ENCODE measurements at places on chromosomes 13 and 19.

DNA sequence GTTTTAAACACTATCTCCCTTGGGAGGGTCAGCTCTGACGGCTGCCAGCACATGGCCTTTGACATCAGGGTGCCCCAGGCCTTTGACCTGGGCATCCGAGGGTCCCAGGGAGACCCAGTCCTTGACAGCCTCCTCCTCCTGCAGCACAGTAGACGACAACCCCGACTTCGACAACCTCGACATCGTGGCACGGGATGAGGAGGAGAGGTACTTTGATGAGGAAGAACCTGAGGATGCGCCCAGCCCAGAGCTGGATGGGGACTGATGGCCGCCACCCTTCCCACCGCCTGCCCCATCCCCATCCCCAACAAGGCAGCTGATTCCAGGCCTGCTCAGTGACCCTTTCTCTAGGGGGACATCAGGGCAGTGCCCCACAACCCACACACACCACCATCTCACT is 12.5 kb downstream of the CCDC97 start:
- DNase-seq: no peak

DNA sequence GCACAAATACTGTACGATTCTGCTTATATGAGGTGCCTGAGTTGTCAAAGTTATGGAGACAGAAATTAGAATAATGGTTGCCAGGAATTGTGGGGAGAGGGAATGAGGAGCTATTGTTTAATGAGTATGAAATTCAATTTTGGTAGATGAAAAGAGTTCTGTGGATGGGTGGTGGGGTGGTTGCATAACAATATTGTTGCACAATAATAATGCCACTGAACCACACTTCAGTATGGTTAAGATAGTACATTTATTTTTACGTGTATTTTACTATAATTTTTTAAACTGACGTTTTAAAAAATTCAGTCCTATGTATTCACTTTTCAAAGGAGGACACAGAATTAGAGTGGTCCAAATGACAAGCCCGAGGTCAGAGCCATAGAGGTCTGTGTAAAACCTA is 1.8 kb upstream of the OXGR1 start:
- no peak for DNase-seq

GRCh38 chr13:30863231-30863630 is 42.8 kb upstream of the MEDAG start:
- no peak for DNase-seq

DNA sequence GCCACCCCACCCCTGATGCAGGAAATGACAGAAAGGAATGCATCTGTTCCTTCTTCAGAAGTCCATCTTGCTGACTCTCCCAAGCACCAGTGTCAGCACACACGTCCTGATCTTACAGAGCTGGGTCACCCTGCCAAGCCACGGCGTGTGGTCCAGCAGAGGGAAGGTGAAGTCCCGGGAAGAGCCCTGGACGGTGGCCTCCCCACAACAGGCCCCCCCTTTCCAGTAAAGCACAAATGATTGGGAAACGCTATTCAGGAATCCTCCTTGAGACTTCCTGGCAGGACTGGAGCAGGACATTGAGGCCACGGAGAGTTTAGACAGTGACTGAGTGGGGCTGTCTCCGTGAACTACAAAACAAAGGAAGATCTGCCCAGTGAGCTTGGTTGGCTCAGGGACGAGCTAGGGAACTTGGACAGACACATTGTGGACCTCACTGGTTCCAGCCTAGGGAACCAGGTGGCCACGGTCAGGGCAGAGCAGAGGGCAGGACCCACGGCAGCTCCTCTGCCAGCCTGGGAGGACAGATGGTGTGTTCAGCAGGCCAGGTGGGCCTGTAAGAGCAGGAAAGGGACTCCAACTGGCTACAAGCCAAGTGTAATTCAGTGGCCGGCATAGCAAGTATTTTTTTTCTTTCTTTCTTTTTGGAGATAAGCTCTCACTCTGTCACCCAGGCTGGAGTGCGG is 41.7 kb downstream of the ELL start:
- DNase-seq: no peak

GRCh38 chr13:78649997-78650716 is 8.8 kb downstream of the OBI1 start:
- DNase-seq: no peak

- no peak for DNase-seq
Observed at GRCh38 chr19:42452590-42452989, 9.8 kb upstream of the CXCL17 start.

DNA sequence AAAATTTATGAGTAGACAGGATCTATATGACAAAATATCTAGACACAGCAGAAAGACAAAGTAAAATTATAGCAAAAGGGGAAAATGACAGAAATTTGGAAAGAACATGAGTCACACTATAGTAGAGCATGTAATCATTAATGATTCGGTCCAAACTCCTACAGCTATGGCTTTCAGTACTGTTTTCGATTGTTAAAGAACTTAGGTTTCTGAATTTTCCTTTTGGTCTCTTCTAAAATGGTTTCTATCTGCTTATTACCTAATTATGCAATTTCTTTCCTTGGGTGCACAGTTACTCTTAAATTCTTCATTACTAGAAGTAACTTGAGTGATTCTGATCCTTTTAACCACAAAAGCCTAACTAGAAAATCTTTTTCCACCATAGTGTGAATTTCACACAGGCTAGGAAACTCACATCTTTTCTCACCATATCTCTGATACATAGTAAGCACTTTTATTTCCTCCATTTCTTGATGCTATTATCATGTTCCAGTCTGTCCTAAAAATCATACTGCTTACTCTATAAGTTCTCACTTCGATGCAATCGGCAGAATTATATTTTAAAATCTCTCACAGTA is 1101.4 kb downstream of the PCDH9 start:
- DNase-seq: no peak

GRCh38 chr13:110254751-110255553 is 52.0 kb downstream of the COL4A1 start:
- no peak for DNase-seq

- DNase-seq: no peak
Observed at GRCh38 chr13:111867657-111868056, 199.3 kb upstream of the SOX1 start.

DNA sequence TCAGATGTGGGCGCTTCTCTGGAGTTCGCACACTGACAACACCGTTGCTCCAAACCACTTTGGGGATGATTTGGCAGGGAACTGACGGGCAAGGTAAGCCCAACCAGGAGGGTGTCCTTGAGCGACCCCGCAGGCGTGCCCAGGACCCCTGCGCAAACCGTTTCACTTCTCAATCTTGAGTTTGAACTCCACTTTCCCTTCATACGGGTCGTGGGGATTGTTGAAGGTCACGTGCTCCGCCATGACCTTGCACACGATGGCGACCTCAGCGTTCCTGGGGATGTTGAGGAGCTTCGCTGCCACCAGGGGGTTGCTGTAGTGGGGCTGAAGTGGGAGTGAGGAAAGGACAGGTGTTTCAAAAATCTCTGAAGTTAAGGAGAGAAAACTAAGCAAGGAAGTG is 8.8 kb downstream of the ATP4B start:
- DNase-seq: no peak

- no peak for DNase-seq
Observed at GRCh38 chr13:105428811-105429210, 1106.7 kb downstream of the EFNB2 start.

GRCh38 chr13:62173958-62174357 is 758.3 kb upstream of the PCDH20 start:
- DNase-seq: no peak

GRCh38 chr13:21014139-21014501 is 47.3 kb downstream of the LATS2 start:
- DNase-seq: no peak

DNA sequence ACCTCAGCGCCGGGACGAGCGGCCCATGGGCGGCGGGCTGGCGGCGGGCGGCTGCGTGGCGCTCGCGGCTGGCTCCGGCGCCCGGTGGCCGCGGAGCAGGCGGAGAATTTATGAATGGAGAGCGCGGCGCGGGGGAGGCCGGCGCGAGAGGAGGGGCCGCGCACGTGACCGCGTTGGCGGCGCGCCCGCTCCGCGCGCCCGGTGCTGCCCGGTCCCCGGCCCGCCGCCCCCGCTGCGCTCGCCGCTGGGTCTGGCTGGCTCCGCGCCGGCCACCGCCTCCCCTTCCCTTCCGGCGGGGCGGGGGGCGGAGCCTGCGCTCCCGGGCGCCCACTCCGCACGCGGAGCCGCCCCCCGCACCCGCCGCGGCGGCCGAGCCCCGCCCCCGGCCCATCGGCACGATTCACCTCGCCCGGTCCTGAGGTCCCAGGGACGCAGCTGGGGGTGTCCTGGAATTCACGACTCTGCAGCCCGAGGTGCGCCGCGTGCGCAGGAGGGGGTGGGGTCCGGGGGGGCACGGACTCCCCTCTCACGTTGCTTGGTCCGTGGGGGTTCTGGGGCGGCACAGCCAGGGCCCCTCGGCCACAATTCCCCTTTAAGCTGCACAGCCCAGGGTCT is at the start of gene CBARP:
TSS of gene CBARP (minus strand) at position 252 of the 615 bp plus-strand sequence. CDS start 1,905 bp downstream, outside the sequence.
- DNase-seq: peak; percentile 69

- DNase-seq: no peak
Observed at GRCh38 chr13:113445791-113446487, 7.3 kb downstream of the ADPRHL1 start.

GRCh38 chr19:3565139-3565538 is 7.6 kb upstream of the HMG20B start:
- DNase-seq: no peak

GRCh38 chr19:7921967-7922835 is 2.1 kb downstream of the SNAPC2 start:
- DNase-seq: no peak

GRCh38 chr19:51119101-51119500 is 5.6 kb upstream of the SIGLEC9 start:
- DNase-seq: no peak

GRCh38 chr19:1106841-1107660 is 3.3 kb downstream of the GPX4 start:
- DNase-seq: no peak

- no peak for DNase-seq
Observed at GRCh38 chr13:106507560-106508274, 27.7 kb downstream of the EFNB2 start.

GRCh38 chr19:1064661-1065605 is 2.0 kb upstream of the ARHGAP45 start:
- peak; percentile 62 for DNase-seq

- DNase-seq: no peak
Observed at GRCh38 chr19:45781214-45782161, 802 bp downstream of the DMPK start.
